ENCODE measurements at places on chromosomes 13 and 19.

- no peak for DNase-seq
Measured at GRCh38 chr13:50914176-50914700, 4.6 kb downstream of the RNASEH2B start.

- no peak for DNase-seq
Measured at GRCh38 chr19:13100031-13100588, 2.5 kb downstream of the LYL1 start.

DNA sequence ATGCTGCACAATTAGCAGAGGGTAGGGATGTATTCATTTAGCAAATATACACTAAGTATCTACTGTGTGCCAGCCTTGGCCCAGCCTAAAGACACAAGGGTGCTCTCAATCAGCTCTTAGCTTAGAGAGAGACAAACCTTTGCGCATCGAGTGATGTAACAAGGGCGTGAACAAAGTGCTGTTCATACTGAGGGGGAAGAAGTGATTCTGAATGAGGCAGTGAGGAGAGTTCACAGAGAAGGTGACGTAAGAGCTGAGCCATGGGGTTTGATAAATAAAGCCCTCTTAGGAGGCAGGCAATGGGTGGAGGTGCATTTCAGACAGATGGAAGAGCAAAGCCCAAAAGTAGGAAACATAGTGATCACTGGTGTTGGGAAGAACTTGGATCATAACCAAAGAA, 68.5 kb downstream of the FLT1 start:
- DNase-seq: no peak

- DNase-seq: no peak
Measured at GRCh38 chr13:40585911-40586471, 80.5 kb downstream of the FOXO1 start.

DNA sequence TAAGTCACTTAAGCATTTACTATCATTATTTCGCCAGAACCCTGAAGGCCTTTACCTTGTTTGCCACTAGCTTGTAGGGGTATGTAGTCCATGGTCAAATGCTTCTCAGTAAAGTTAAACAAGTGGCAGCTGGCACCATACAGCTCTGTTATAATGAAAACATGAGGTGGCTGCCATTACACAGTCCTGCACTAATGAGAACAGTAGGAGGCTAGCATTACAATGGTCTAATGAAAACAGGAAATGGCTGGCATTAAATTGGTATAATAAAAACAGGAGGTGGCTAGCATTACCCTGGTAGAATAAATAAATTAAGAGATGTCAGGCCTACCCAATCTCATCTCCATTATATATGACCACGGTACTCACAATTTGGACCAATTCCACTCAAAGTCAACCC, 107.5 kb downstream of the PCDH17 start:
- no peak for DNase-seq

- peak; percentile 67 for DNase-seq
Measured at GRCh38 chr13:19864746-19865309, 1.4 kb upstream of the ZMYM5 start.

GRCh38 chr13:30192320-30193093, 114.8 kb downstream of the KATNAL1 start:
- DNase-seq: no peak

DNA sequence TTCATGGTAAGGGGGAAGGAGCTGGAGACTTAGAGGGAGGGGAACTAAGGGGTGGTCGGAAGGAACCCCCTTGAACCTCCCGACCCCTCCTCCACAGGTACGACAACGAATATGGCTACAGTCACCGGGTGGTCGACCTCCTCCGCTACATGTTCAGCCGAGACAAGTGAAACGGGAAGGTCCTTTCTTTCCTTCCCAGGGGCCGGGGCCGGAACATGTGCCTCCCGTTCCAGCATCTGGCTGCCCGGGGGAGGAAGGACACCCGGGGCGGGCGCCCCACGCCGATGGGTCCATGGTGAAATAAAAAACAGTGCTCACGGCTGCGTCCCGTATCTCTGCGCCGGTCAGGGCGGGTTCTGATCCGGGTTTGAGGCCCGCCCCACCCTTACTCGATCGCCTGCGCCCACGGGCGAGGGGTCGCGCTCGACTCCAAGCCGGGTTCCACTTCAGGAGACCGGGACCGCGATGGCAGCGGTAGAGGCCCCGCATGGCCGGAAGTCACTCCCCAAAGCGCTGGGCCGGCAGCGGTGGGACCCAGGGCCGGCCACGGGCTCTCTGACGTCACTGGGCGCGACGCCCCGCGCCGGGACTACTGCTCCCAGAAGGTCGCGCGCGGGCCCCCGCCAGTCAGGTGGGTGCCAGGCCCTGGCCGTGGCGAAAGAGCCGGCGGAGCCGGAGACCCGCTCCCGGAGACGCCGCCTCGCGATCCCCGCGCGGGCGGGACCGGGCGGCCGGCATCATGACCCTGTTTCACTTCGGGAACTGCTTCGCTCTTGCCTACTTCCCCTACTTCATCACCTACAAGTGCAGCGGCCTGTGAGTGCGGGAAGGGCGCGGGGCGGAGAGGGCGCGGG, at the start of gene TMEM147:
TMEM147 (plus strand) TSS at position 626 of the 854 bp plus-strand sequence; CDS start at position 740, 114 bp downstream.
- DNase-seq: peak; percentile 79

DNA sequence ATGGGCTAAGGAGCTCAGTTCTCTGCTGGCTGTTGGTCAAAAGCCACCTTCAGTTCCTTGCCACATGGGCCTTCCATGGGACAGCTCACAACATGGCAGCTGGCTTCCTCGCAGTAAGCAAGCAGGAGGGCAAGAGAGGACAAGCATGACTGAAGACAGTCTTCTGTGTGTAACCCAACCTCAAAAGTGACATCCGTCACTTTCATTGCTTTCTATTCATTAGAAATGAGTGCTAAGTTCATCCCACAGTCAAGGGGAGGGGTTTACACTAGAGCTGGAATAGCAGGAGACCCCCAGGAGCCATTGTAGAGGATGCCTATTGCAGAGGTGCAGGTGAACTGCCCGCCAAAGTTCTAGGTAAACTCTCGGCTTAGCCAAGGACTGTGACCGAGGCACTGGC, 163.3 kb downstream of the NUFIP1 start:
- no peak for DNase-seq

GRCh38 chr13:25872481-25873241, 179.2 kb downstream of the SHISA2 start:
- no peak for DNase-seq

DNA sequence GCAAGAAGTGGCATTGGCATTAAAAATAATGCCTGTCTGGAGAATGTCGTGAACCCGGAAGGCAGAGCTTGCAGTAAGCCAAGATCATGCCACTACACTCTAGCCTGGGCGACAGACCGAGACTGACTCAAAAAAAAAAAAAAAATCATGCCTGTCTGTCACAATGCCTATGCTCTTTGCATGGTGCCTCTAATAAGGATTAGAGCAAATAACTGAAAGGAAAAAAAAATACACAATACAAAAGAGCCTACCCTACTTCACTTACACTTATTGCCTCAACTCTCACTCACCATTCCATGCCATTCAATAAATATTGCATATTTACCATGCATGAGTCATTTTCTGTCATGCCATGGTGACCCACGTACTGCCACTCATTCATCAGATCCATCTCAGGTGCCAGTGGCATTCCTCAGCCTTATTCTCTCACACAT, 49.1 kb downstream of the TBC1D4 start:
- no peak for DNase-seq

Measured in brain microvascular endothelial cell (primary cell).